Heart left ventricle (tissue), 16 donors: ENCODE measurements at places on chromosomes 13 and 19. TPM values are rescaled to one million over a fixed set of nuclear protein-coding genes. Genes with fewer than 3 reads are reported as not detected.
A peak's percentile ranks its signal among the peaks of the same experiment; 100 is the strongest.

Gene BAX
- 23.1 TPM for total RNA-seq

Gene PRODH2
- total RNA-seq = not detected

Gene CERS1
- 1.6 TPM for total RNA-seq

GRCh38 chr19:49231804-49232203, 74.2 kb downstream of the TRPM4 start:
- DNase-seq = no peak

GRCh38 chr13:95437561-95437960, 115.0 kb upstream of the CLDN10 start:
- DNase-seq = no peak

- no peak for DNase-seq
These were observed 122.3 kb downstream of the ZDHHC20 start for GRCh38 chr13:21336609-21337349.

DNA sequence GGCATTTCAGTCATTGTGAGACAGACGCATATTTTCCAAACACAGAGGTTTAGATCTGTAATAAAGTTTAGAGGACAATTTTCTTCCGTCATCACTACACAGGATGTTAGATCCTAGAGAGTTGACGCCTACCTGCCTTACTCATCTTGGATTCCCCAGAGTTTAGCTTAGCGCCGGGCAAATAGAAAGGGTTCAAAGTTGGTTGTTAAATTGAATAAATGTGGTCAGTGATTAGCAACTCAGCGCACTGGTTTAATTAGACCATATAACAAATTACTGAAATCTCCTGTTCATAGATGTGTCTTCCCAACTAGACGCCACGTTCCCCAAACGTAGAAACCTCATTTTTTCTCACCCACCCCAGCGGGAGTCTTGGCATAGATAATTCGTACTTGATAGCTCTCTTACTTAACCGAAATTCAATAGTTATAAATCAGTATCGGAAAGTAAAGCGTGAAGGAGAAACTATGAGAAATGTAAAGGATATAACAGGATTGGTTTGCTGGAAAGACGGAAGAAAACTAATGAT, 726 bp upstream of the UFM1 start:
- DNase-seq = no peak

DNA sequence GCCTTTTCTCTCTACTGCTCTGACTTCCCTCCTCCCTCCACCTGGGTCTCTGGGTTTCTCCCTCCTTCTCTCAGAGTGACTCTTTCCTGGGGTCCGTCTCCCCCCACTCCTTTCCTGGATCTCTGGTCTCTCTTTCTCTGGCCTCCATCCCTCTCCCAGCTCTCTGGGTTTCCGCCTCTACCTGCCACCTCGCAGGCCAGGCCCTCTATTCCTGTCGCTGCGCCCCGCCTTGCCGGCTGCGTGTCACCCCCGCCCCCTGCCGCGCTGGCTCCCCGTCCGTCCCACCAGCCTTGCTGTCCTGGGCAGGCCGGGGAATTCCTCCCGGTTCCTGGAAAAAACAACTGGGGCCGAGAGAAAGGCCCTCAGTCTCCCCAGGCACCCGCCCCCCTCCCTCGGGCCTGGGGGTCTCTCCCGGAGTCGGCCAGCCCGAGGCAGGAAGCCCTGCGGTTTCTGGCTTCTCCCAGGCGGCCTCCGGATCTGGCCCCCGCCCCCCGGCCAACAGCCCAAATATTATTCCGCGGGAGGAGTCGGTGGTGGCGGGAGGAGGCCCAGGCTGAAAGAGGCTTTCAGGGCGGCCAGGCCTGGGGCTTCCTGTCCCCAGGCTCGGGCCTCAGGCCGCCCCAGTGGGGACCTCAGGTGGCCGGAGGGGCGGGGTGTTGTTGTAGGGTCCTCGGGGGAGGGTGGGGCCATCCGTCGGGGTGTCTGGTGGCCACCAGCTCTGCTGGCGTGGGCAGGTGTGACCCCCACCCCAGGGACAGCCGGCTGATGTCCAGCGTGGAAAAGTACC, 9.3 kb downstream of the IRF2BP1 start:
- DNase-seq = peak; percentile 58
